M059J (cell line): ENCODE measurements at places on chromosomes 2 and 18.

DNA sequence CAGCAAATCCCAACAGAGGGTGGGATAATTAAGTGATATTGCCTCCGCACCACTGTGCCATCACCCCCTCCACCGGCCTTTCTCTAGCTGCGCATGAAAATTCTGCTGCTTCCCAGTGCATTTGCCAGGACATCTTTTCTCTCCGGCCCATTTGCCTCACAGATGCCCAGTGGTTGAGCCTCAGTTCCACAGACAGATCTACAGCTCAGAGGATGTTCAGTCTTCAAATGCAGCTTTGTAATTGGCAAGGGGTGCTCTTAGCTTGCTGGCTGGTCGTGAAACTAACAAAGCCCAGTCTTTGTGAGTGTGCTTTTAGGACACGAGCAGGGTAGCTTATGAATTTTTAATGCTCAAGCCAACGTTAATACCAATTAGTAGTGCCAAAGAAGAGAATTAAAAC is 253.3 kb upstream of the REV1 start:
- no peak for DNase-seq

DNA sequence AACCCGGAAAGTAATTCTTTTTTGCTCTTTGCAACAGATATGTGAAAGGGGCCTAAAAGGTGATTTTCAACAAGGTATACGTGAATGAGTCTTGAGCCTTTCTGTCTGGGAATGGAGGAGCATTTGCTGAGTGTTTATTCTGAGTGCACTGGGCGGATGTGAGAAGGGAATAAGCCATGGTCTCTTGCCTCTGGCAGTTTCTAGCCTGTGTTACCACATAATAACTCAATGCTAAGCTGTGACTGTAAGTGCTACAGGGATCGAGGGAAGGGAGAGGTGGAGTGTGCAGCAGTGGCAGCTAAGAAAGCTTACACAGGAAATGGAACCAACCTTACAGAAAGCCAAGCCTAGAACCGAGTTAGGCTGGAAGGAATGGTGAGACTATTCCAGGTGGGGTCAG is 444.3 kb downstream of the SLC4A3 start:
- peak; percentile 51 for DNase-seq

- DNase-seq: no peak
These were observed at the start of gene CTLA4 for GRCh38 chr2:203867561-203868200. Gene CTLA4 (plus strand): TSS chr2:203867771. CDS start chr2:203867943, 172 bp downstream.

GRCh38 chr2:204042401-204042800 is 105.8 kb downstream of the ICOS start:
- no peak for DNase-seq

- DNase-seq: no peak
These were observed 793.7 kb upstream of the FANCL start for GRCh38 chr2:59034837-59035236.

DNA sequence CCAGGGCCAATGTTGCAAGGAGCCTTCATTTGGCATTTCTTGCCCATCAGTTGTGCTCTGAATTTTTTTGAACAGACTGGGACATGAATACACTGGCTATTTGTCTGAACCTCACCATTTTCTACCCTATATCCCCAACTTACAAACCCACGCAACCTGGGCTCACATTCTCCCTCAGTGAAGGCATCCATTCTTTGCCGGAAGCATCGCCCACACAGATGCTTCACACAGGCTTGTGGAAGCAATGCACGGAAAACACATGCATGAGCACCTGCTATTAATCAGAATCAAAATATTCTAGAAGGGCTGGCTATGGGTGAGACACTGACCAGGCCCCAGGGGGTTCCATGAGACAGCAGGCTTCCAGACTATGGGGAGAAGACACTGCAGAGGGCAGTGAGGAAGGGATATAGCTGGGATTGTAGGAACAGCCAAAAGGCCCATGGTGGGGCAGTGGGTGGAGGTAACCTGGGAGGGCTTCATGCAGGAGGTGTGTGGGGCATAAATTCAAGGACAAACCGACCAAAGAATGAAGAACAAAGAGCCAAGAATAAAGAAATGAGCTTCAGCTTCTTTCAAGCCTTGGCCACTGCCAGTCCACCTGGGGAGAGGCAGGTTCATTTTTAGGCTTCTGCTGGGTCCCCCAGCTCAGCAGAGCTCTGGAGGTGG is 261.5 kb downstream of the CELF4 start:
- no peak for DNase-seq

GRCh38 chr18:8525692-8526091 is 83.5 kb upstream of the RAB12 start:
- DNase-seq: no peak

DNA sequence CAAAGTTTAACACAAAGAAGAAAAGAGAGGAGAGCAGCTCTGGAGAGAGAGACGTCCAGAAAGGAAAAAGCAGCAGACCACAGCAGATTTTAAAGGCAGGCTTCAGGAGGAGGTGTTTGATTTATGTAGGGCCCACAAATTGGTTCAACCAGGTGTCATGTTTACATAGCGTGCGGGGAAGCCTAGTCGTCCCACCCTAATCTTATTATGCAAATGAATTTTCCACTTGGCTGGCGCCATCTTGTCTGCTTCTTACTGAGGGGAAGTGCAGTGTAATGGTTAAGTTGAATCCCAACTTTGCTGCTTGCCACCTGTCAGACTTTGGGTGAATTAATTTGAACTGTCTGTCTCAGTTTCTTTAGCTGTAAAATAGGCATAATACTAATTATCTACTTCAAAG is 282.4 kb upstream of the CYRIA start:
- no peak for DNase-seq

GRCh38 chr2:175154661-175155082 is 13.3 kb downstream of the ATF2 start:
- DNase-seq: peak; percentile 81

- no peak for DNase-seq
These were observed 1596.8 kb upstream of the SLC39A10 start for GRCh38 chr2:194060269-194060668.
